ENCODE measurements at places on chromosomes 12 and 14. TPM values are rescaled to one million over a fixed set of nuclear protein-coding genes. Genes with fewer than 3 reads are reported as not detected.

ZNF84 gene
- 9.0 TPM for total RNA-seq

DNA sequence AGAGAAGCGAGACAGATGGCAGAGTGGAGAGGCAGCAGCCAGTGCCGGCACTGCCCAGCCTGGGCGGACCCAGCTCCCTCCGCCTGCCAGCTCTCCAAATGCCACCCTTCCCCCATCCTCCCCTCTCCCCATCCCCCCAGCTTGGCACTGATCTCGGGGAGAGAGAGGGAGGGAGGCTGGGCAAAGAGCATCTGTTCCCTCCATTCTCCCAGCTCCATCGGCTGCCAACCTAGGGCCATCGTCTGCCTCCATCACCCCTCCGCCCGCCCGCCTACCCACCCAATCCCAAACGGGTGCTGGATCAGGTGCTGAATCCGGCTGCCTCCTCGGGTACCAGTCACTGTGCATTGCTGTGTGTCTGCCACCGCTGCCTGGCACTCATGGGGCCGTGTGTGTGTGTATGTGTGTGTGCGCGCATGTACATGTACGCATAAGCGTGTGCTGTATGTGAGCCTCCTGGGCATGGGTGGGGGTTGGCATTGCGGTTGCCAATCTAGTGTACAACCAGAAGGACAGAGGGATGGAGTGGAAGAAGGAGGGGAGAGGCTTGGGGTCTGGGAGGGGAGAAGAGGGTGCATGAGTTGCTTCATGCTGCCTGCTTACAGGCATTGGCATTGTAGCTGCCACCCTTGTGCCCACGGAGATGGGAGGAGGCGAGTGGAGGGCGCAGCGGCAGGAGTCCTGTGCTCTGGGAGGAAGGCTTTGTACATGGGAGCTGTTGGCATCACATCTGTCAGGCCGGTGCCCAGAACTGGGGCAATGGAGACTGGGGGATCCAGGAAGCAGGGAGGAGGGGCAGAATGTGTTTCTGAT lies 38.4 kb downstream of the ZFHX2 start:
- no peak for DNase-seq

- DNase-seq, result no peak
Measured at GRCh38 chr14:70771781-70772212, 37.5 kb downstream of the MAP3K9 start.

ATG14 gene
- total RNA-seq, result 5.7 TPM

GRCh38 chr12:80766897-80767296 lies 50.2 kb downstream of the MYF5 start:
- DNase-seq, result no peak

DNA sequence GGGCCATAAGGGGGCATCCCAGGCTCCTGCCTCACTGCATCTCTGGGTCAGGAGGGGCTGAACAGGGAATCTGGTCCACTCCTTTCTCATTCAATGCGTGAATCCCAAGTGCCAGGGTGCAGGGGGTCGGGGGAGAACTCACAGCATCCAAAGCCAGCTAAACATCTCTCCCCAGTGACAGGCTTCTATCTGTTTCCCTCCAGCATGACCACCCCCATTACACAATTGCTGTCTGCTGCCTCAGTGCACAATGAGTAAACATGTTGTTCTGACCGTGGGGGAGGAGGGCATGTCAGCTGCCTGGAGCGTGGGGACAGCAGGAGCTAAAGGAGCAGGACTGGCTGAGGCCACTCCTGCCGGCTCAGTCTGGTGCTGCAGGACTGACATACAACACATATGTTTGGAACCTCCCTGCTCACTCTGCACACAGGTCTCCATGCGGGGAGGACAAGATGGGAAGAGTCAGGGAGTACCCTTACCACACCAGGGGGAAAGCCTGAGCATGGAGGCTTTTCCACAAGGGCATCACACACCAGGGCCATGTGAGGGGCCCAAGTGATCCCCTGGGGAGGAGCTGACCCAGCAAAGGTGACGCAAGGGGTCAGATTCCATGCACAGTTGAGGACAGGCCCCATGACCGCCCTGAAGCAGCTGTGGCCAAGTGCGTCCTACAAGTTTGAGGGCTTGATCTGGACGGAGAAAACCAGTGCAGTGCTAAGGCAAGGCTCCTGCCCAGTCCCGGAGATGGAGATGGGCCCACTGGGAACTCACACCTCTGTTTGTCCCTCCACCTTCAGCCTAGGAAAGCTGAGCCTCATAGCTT lies 1.4 kb downstream of the TNS2 start:
- no peak for DNase-seq

GRCh38 chr12:49093792-49094159 lies 825 bp downstream of the DHH start:
- no peak for DNase-seq

GRCh38 chr12:43482311-43483085 lies 69.5 kb downstream of the ADAMTS20 start:
- DNase-seq, result no peak

DNA sequence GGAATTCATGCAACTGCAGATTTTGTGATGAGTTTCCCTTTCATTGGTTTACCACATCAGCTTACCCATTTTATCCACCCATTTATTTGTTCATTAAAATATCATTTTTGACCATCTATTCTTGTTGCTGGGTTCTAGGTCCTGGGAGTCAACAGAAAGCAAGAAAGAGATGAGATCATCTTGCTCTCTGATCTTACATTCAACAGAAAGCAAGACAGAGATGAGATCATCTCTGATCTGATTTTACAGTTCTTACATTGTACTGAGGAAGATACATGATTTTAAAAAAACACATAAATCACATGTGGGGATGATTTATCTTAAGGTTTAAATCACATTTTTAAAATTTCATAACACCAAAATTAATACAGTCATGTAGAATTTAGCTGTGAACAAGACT lies 2.3 kb downstream of the TAS2R46 start:
- no peak for DNase-seq

DNA sequence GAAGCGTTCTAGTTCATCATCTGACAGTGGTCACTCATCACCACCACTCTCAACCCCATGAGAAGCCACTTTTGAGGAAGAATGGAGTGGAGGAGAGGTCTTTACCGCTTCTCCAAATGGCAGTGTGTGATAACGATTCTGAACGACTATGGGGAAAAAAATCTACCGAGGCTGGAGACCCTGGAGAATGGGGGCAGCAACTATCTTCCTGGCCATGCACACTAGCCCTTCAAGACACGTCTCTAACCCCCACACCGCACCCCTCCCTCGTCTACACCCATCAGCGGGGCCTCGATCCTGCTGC lies 365 bp downstream of the ING4 start:
- DNase-seq, result no peak

GRCh38 chr12:89040146-89040964 lies 311.9 kb downstream of the DUSP6 start:
- no peak for DNase-seq

DPF3 gene
- 0.06 TPM for total RNA-seq

GRCh38 chr12:14239935-14240872 lies 125.3 kb upstream of the ATF7IP start:
- DNase-seq, result no peak

TM9SF1 gene
- 96.0 TPM for total RNA-seq

GRCh38 chr12:74977832-74978481 lies 231.7 kb downstream of the KCNC2 start:
- DNase-seq, result no peak

DNA sequence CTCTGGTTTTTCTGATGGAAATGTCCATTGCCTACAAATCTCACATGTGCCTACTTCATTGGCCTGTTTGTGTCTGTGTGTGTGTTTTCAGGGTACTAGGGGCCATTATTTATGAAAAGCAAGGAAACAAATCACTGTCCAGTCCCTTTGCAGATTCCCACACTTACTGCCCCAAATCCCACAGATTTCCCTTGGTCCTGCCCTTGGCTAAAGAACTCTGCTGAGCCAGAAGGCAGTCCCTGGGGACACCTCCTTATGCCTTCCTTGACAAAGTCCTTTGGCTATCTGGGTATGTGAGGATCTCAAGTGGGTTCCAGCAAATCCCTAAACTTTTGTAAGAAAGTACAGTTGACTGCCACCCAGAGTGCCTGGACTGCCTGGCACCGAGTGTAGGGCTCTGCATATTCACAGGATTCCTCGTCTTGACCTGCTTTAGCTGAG lies 388.1 kb downstream of the BCAT1 start:
- DNase-seq, result no peak

SPTB gene
- 0.02 TPM for total RNA-seq
